ENCODE measurements at places on chromosomes 1 and 21.

DNA sequence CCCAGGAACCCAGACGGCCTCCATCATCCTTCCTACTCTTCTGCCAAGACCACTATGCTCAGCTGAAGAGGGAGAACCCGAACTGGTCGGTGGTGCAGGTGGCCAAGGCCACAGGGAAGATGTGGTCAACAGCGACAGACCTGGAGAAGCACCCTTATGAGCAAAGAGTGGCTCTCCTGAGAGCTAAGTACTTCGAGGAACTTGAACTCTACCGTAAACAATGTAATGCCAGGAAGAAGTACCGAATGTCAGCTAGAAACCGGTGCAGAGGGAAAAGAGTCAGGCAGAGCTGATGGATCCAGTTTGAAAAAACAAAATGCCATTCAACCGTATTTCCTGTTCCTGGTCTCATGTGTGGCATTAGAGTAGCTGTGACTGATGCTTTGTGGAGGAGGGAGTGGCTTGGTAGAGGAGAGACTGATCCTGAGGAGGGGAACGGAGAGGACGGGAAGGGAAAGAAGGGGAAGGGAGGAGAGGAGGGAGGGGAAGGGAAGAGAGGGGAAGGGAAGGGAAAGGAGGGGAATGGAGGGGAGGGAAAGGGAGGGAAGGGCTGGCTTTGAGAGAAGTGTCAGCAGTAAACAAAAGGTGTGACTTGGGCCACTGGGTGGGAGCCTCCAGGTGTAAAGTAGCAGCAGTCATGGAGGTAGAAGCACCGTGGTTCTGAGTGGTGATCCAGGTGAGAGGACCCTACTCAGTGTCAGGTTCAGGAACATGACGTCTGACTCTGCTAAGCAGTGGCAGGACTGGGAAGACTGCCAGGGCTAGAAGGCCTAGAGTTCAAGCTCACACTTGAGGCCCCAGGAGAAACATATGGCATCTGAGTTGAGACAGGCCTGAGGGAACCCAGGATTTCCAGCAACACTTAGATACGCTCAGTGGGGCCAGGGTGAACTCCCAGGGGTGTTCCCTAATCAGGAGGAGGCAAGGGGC lies 846 bp downstream of the HMGB4 start:
- DNase-seq, result no peak

- DNase-seq, result no peak
These were observed 27.3 kb upstream of the EDEM3 start for GRCh38 chr1:184781941-184782340.

- no peak for DNase-seq
These were observed 18.8 kb downstream of the SLC41A1 start for GRCh38 chr1:205794011-205794730.

GRCh38 chr1:58997060-58997411 lies 213.2 kb upstream of the JUN start:
- no peak for DNase-seq

DNA sequence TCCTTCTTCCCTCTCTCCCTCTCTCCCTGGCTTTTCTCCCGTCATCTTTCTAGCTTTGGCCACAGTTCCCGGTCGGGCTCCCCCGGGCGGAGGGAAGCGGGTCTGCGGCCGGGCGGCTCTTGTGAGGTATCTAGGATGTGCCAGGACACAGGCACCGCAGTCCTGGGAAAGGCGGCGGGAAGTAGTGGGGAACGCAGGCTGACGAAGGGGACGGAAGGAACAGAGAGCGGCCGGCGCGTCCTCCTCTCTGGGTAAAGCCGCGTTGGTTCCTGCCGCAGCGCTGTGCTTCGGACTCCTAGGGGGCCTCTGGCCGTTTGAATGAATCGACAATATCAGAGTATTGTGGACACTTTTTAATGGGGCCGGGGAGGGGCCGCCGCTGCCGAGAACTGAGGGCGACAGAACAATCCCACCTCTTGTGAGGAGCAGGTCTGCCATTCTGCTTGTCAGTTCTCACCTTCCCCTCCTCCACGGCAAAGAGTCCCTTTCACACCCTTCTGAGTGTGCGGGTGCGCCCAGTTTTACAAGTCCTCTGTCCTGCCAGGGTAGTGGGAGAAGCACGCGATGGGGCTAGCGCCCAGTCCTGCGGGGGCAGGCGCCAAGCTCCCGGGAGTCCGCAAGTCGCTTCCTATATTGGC lies 1.2 kb upstream of the LHX9 start:
- DNase-seq, result peak; percentile 75

- DNase-seq, result no peak
These were observed 75.7 kb upstream of the WLS start for GRCh38 chr1:68308034-68308433.

- DNase-seq, result no peak
These were observed 101.7 kb downstream of the ESRRG start for GRCh38 chr1:216621536-216621935.

DNA sequence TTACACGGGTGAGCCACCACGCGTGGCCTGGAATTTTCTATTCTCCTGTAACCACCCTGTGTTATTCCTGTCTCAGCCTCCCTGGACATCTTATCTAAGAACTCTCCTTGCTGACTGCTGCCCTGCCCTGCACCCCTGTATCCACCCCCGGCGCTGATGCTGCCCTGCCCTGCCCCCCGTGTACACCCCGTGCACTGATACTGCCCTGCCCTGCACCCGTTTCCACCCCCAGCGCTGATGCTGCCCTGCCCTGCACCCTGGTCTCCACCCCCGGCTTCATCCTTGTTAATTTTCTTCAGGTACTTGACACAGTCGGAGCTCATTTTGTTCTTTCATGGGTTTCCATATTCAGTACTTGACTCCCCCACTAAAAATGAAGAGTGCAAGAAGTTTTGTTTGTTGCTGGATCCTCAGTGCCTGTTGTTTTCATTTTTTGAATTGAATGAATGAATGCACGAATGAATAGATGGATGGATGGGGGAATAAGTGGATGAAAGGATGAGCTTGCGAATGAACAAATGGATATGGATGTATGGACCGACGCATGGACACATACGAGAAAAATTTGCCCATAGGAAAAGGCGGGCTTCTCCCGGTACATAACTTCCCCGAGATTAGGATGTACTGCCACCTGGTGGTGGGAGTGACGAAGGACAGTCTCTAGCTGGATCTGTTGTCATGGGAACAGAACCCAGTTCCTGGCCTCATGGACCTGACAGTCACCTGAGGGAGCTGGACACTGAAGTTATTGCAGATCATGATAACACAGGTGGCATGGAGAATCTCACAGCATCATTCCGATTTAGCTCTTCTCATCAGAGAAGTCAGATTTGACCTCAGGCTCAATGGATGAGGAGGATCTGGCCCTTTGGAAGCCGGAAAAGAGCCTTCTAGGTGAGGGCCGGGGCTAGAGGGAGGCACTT lies 14.9 kb downstream of the AADACL4 start:
- DNase-seq, result peak; percentile 87

DNA sequence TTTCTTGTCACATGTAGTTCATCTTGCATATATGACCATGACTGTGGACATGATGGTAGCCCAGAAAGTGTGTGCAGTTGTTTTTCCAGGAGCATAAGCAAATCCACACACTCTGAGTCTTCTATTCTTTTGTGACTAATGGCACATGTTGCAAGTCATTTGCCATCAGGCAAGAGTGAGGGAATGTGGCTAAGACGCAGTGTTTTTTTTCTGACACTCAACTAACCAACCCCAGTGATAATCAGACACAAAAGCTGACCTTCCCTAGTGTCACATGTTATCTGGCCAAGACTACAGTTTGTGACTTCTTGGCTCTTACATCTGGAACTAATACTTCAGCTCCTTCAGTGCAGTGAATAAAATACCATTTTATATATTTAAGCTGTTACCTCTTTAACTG lies 108.8 kb downstream of the ITSN1 start:
- no peak for DNase-seq

DNA sequence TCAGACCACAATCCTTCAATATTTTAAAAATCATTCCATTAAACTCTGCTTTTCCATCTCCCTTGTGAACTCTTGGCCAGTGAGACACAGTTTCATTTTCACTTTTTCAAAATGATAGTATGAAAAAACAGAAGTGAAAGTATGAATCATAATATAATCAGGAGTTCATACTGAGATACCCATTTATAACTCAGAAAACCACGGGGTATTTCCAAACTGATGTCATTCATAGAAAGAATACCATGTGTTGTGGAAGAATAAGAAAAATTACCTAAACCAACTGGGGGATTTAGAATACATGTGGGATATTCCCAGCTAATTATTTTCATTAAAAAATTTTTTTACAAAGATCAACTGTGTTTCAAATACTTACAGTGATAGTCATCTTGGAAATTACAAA lies 149.9 kb downstream of the MRPL39 start:
- DNase-seq, result peak; percentile 62

GRCh38 chr1:218156595-218156994 lies 128.5 kb upstream of the RRP15 start:
- DNase-seq, result no peak

DNA sequence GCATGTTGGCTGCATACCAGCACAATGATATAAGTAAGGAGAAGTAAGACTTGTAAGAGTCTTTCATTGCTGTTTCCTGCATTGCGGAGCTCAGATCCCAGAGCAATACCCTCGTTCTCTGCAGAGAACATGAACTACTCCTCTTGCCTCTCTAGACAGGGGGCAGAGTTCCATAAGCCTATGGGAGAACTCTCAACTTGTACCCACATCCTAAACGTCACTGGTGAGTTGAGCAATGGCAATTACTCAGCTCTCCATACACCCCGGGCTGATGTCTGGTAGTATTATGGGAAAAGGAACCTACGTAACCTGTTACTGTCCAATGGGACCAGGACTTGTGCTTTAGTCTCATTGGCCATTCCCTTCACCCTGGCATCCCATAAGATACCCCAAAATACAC lies 27.3 kb upstream of the ZNF496 start:
- DNase-seq, result no peak

GRCh38 chr1:220748936-220749335 lies 814 bp downstream of the MTARC2 start:
- DNase-seq, result no peak

DNA sequence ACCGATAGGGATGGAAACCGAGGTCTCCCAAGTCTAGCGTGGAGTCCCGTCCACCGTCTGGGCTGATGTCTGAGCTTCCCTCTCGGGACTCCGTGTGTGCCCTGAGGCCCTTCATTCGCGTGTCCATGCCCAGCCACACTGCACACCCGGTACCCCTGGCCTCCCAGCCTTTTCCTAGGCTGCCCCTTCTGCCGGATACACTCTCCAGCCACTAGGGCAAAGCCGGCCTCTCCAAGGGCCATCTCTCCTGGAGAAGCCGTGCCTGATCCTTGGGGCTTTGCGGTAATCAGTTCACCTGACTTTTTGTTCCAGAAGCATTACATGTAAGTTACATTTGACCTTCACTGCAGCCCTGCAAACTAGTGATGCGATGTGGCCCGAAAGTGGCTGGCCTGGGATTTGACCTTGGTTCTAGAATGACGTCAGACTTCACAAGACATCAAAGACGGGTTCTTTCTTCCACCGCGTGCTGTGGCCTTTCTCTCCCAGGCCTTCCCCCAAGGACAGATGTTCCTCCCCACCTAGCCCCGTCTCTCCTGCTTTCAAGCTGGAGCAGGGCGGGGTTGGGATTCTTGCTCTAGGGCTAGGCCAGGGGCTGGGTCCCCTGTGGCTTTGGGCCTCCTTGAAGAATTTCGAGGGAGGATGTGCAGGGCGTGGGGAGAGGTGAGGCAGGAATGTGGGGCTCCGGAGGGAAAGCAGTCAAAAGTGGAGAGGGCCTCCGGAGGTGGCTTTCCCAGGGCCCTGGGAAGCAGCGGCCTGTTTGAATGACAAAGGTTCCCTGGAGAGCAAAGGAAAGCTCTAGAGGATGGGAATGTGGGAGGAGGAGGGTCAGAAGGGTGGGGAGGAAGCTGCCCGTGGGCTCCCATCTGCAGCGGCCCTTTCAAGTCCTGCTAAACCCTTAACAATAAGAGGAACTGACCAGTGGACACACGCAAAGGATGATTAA lies 49.7 kb upstream of the SLC2A1 start:
- no peak for DNase-seq

GRCh38 chr1:77316006-77316405 lies 34.2 kb downstream of the AK5 start:
- DNase-seq, result no peak

- DNase-seq, result no peak
These were observed 103.3 kb upstream of the DPH5 start for GRCh38 chr1:101128846-101129245.

GRCh38 chr1:26887125-26887524 lies 3.0 kb downstream of the GPN2 start:
- DNase-seq, result no peak

- DNase-seq, result no peak
These were observed 78.4 kb downstream of the CD58 start for GRCh38 chr1:116492358-116492811.
